ENCODE measurements at places on chromosomes 6 and 20.

DNA sequence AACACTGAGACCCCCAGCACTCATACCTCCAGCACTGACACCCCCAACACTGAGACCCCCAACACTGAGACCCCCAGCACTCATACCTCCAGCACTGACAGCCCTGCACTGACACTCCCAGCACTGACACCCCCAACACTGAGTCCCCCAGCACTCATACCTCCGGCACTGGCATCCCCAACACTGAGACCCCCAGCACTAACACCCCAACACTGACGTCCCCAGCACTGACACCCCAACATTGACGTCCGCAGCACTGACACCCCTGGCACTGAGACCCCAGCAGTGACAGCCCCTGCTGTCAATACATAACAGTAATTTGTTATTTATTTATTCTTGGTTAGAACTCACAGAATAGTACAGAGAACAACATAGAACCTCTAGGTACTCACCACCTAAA, 58.0 kb downstream of the ERMARD start:
- no peak for DNase-seq

GRCh38 chr20:14885661-14886060, 548.2 kb upstream of the FLRT3 start:
- no peak for DNase-seq

GRCh38 chr6:142570221-142570671, 268.4 kb downstream of the ADGRG6 start:
- no peak for DNase-seq

DNA sequence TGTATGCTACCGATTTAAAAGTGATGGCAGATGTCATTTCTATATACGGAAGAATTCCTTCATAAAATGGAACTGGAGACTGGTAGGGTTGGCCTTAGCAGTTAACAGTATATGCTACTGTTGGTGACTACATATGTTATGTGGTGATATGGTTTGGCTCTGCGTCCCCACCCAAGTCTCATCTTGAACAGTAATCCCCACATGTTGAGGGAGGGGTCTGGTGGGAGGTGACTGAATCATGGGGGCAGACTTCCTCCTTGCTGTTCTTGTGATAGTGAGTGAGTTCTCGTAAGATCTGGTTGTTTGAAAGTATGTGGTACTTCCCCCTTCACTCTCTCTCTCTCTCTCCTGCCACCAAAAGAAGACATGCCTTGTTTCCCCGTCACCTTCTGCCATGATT, 29.6 kb downstream of the RGS17 start:
- DNase-seq, result no peak

- DNase-seq, result no peak
Measured at GRCh38 chr20:63065911-63066310, 59.1 kb upstream of the BHLHE23 start.

- DNase-seq, result no peak
Measured at GRCh38 chr20:60213126-60213893, 255.1 kb downstream of the CDH26 start.

- no peak for DNase-seq
Measured at GRCh38 chr6:12593771-12594529, 122.6 kb upstream of the PHACTR1 start.

- no peak for DNase-seq
Measured at GRCh38 chr6:48597951-48598350, 487.0 kb upstream of the PTCHD4 start.

GRCh38 chr20:25460566-25461280, 53.2 kb downstream of the GINS1 start:
- no peak for DNase-seq

- no peak for DNase-seq
Measured at GRCh38 chr20:47653869-47654268, 131.4 kb downstream of the SULF2 start.

DNA sequence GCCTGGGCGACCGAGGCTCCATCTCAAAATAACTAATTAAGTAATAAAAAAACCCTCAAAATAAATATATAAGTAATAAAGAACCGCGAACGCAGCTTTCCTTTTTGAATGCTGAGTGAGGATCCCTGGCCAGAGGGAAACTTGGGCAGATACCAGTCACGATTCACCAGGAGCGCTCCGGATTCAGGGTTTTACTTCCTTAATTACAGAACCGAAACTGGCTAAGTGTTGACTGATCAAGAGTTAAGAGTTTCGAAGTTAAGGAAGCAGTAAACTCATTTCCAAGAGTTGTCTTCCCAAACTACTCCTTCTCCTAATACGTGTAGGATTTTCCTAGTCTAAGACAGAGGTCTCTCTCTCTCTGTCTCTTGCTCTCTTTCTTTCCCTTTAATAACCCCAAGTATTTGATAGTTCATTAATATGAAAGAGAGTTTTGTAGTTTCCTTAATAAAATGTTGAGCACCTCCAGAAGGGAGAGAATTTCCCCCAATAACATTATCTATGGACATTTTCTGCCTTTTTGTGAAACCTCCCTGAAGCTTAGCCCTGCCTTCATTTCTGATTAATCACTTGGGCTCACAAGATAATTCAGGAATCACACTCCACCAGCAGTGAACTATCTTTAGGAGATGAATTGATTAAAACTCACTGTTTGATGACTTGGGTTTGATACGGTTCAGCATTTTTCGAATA, 61.4 kb upstream of the ZNF217 start:
- DNase-seq, result no peak

- DNase-seq, result no peak
Measured at GRCh38 chr6:167134448-167135328, 11.8 kb downstream of the CCR6 start.

- DNase-seq, result no peak
Measured at GRCh38 chr6:126812010-126812409, 306.5 kb upstream of the RSPO3 start.

GRCh38 chr20:47317127-47317895, 39.2 kb downstream of the ZMYND8 start:
- peak; percentile 90 for DNase-seq

DNA sequence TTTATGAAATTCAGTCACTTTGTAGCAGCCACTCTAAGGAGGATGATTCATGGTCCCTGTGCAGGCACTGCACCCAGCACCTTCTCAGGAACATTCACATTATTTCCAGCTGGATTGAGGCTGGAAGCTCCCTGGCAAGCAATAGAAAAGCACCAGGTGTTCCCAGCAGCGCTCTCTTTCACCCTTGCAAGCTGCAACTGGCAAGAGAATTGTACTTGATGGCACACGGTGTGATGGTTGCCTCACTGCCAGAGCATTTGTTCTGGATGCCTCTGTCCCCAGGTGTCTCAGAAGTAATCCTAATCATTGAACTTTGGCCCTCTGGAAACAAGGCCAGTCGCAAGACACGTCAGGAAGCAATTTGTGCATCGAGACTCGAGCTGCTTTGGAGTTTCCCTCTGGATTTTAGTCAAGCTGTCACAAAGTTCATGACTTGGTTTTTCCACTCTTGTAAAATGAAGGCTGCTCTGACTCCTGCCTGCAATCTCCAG, 24.9 kb upstream of the PHACTR2 start:
- DNase-seq, result no peak

DNA sequence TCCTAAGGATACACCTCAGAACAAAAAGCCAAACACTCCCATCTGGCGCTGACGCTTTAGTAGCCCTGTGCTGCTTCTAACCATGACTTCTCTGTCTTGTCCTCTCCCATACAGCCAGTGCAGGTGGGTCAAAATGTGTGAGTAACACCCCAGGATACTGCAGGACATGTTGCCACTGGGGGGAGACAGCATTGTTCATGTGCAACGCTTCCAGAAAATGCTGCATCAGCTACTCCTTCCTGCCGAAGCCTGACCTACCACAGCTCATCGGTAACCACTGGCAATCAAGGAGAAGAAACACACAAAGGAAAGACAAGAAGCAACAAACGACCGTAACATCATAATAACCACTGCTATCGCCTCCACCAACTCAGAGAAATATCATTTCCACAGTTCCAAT, 1.4 kb downstream of the DEFB132 start:
- no peak for DNase-seq

- no peak for DNase-seq
Measured at GRCh38 chr6:135179372-135179771, 1.7 kb upstream of the MYB start.

- no peak for DNase-seq
Measured at GRCh38 chr6:37704923-37705238, 7.2 kb upstream of the MDGA1 start.

GRCh38 chr6:117481926-117482239, 591 bp upstream of the DCBLD1 start:
- DNase-seq, result no peak

DNA sequence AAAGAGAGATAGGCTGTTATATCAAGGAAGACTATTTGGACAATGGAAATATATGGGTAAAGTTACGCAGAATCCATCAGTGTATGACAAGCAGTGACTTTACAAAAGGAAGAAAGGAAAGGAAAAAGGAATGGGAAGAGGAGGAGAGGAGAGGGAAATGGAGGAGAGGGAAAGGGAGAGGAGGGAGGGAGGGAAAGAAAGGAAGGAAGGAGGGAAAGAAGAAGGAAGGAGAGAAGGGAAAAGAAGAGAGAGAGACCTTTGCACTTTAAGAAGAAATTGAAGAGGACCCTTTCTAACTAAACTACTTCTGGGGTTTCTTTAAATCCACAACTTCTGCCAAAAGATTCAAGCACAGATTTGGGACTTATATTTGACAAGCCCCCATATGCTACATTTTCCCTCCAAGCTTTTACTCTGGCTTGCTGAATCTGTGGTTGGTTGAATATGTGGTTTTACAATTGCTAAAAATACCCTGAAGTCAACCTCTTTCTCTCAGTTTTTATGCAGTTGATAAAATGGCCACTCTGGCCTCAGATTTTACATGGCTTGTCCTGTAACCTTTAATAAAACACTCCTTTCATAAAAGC, 120.8 kb upstream of the RAB32 start:
- DNase-seq, result no peak

GRCh38 chr20:41078329-41078728, 49.7 kb downstream of the TOP1 start:
- DNase-seq, result no peak

DNA sequence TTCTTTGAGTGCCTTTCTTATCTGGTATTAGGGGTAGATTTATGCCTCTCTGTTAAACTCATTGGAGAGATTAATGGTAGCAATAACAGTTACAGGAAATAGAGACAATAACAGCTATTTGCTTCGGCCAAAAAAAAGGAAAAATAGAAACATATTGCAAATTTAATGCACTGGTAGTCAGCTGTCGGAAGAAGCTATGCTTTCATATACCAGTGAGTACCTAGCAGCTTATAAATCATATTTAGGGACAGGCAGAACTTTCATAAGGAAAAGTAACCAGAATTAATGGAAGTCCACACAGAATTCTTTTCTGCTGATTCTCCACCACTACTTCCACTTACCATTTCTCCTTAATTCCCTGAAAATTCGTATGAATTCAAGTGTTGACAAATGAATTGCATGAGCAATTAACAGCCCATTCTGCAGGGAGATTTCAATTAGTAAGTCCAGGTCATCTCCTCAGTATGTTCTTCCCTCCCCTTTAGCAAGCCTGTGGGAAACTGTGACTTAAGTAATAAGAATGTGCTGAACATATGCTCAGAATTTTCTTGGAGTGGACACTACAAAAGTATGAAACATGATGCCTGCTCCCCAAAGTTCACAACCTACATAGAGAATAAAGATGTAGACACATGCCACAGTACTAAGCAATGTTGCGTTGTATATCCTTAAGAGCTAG, 196.7 kb upstream of the KCNQ5 start:
- no peak for DNase-seq

DNA sequence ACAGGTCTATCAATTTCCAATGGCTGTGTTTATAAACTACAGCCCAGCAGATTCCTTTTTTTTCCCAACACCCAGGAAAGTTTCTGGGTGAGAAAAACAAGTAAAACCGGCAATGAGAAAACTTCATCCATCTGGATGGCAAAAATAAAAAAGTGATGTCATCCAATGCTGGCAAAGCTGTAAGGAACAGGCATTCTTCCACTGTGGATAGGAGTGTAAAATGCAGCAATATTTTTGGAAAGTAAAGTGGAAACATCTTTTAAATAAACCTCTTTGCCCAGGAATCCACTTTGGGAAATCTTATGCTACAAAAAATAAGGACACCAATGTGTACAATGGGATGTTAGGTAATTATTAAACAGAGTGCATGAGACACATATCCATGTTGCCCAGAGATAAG, 102.1 kb upstream of the NT5E start:
- no peak for DNase-seq

DNA sequence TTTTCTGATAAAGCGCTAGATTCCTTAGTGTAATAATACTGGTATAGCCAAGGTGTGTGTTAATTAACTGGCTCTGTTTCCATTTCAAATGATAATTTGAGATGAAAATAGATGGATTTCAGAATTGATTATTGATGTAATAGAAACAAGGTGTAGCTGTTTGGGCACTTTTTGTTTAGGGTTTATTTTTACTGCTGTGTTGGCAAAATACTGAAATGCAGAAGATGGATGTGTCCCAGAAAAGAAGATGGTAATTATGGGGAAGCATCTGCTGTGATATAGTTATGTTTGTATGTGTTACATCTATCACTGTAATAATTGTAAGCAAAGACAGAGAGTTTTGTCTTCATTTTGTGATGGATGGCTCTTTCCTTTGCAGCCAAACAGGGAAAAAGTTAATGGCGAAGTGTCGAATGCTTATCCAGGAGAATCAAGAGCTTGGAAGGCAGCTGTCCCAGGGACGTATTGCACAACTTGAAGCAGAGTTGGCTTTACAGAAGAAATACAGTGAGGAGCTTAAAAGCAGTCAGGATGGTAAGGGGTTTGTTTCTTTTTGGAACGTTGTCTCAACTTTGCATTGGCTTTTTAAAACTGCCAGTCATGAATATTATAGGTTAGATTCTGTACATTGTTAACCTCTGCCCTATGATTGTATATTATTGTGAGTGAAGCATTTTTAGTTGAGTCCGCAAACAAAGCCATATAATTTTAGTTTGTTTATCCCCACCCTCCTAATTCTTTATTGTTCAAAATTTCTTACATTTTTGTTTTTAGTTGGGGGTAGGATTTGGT, 8.6 kb upstream of the ACAT2 start:
- DNase-seq, result no peak

GRCh38 chr6:170177772-170178560, 112.9 kb downstream of the DLL1 start:
- peak; percentile 13 for DNase-seq

DNA sequence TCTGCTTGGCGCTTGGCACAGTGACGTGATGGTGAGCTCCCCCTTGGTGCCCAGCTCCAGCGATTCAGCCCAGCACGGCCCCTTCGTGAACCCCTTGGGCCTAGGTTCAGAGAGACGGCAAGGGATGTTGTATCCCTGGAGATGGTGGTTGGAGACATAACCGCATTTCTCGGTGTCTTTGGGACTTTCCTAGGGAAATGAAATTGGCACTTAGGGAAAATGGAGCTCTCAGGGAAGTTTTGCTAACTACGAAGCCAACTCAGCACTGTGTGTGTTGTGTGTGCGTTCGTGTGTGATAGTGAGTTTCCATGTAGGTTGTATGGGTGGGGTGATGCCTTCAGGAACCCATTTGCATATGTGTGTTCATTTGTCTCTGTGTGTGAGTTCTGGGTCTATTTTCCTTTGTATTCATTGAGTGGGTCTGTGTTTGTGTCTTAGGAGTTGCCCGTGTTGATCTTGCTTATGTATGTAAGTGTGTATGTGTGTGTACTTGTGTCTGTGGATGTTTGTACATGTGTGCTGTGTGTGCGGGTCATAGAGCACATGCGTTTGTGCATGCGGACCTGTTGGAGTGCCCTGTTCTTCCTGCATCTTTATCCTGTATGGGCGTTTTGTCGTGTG, 46.4 kb downstream of the HNF4A start:
- DNase-seq, result no peak
